ENCODE measurements at places on chromosomes 5 and 9.

DNA sequence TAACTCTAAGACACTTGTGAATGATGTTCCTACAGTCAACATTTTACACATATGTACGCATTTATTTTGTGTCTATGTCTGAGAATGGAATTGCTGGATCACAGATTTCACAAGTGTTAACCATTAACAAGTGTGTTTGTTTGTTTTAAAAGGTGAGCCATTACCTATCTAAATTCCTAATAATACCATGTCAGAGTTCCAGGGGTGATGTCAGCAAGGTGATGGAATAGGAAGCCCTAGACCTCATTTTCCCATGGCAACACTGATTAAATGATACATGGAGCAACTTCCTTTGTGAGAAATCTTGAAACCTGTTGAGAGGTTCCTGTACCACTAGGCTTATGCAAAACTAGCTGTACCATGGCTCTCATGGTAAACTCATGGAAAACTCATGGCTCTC is 309.7 kb downstream of the CYLC2 start:
- DNase-seq: no peak

GRCh38 chr5:151181818-151182523 is 24.4 kb upstream of the ANXA6 start:
- DNase-seq: no peak

DNA sequence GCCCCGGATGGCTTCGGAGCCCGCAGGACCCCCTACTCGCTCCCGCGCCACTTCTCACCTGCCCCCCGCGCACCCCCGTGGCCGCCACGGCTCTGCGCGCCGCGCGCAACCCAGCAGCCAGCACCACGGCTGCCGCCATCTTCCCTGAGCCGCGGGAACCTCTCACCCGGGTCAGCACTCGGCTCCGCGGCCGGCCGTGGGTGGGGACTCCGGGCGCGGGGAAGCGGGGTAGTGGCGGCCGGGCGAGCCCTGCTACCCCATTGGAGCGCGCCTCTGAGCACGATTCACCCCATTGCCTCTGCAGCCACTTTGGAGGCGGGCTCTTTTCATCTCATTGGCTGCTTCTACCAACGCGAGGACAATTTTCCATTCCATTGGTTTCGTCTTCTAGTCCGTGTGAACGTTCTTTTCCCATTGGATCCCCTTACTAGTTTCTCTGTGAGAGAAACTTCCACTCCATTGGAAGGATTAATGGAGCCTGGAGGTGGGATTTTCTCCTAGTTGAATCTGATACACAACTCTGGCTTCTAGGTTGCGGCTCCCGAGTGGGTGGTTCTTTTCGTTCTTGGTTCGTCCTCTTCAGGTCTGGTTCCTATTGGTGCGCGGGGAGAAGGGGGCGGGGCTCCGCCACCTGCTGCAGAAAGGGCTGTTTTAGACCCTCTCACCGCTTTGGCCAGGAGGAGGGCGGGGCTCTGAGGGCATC is at the start of gene HINT2:
TSS of gene HINT2 (minus strand) at position 202 of the 703 bp plus-strand sequence. CDS start at position 139, 63 bp downstream.
- peak; percentile 94 for DNase-seq

GRCh38 chr5:25451294-25451693 is 806.5 kb upstream of the CDH10 start:
- DNase-seq: no peak

GRCh38 chr5:160959804-160960203 is 107.8 kb upstream of the ATP10B start:
- DNase-seq: no peak

- no peak for DNase-seq
These were observed 414.7 kb downstream of the KDM4C start for GRCh38 chr9:7172154-7173115.

DNA sequence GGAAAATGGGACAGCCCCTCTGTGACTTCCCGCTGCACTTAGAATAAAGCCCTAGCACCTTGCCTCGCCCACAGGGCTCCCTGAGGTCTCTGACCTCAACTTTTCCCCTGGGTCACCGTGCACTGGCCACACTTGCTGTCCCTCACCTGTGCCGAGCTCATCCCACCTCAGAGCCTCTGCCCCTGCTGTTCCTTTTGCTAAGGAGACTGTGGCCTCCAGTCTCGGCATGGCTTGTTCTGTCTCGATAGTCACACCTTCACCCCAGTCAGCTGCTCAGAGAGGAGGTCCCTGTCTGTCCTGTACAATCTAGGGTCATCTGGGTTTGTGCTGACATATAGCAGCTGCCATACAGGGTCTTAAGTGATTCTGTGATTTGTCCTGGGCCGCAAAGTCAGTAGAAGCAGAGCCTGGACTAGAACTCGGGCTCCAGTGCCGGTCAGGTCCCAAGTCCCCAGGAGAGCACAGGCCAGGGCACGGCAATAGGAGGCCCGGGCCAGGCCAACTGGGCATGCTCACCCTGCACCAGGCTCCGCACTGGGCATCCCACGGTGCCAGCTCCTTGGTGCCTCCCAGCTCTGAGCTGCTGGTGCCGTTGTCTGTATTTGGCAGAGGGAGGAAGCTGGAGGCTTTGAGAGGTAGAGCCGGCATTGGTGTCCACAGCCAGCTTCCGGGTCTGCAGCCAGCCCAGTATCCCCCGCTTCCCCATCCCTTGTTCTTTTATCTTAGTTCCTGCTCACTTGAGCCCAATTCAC is 35.2 kb downstream of the NCS1 start:
- DNase-seq: no peak

GRCh38 chr9:110316261-110317075 is 21.2 kb downstream of the TXNDC8 start:
- DNase-seq: no peak

- no peak for DNase-seq
These were observed 341.4 kb downstream of the ARHGEF28 start for GRCh38 chr5:73967347-73967746.

DNA sequence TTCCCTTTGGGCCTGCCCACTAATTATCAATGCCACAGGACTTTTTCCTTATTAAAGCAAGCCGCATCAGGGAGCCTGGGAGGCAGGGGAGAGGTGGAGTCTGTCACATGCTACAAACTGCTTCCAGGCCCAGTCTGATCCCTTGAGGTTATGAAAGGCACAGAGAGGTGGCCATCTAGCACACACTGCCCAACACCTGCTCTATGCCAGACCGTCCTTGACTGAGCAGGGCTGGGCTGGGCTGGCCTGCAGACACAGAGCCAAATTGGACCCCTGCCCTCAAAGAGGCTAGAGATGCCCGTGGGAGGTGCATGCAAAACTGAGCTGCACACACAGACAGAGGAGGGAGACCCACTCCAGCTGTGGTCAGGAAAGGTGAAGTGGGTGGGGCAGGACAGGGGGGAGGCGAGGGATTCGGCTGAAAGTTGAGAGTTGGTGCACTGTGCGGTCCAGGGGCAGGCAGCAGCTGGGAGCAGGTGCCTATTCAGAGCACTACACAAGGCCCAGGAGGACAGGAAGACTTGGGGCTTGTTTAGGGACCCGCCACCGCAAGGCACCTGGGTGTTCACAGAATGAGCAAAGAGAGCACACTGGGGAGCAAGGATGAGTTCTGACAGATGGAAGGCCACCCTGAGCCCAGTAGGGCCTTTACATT is 36.4 kb upstream of the TCF7 start:
- no peak for DNase-seq

DNA sequence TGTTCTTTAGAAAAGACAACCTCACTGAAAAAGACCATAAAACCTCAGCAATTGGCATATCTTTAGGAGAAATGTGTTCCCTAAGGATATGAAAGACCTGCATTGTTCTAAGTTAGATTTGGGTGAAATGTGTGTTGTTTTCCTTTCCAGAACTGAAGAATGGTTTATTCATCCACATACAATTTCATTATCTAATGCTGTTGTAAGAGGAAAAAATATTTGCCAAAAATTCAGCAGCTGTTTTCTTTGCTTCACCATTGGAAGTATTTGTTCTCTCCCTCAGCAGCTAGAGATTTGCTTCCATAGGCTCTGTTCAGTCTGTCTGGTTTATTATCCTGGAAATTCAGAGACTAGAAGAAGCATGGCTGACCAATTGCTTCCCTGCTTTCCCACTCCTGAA is 150.9 kb downstream of the ISOC1 start:
- DNase-seq: no peak

DNA sequence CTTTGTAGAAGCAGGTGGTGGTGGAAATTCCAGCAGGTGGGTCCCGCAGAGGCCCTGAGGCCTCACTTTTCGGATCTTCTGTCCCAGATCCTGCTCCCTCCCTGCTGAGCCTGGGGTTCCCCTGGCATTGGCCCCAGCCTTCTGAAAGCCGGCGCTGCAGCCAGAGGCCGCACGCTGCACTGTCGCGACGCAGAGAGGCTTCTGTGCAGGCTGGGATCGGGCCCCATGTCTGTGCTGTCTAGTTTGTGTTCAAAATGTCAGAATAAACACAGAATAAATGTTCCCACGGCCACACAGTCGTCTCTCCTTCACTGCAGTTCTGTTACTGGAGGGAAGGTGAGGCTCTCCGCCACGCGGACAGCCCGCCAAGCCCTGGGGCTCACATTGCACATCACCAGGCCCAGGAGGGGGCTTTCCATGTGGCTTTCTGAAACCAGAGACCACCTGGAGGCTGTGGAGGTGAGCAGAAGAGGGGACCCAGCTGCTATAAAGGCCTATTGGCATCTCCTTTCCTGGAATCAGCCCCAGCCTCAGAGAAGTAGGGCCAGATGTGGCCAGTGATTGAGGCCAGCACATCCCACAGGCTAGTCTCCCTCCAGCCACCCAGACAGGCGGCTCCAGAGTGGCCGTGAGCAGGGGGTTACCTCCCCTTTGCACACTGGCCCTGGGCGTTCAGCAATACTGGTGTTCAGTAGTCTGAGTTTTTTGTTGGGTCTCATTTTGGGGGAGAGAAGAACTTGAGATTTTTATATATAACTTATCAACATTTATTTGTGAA is 46.5 kb downstream of the USP20 start:
- no peak for DNase-seq

DNA sequence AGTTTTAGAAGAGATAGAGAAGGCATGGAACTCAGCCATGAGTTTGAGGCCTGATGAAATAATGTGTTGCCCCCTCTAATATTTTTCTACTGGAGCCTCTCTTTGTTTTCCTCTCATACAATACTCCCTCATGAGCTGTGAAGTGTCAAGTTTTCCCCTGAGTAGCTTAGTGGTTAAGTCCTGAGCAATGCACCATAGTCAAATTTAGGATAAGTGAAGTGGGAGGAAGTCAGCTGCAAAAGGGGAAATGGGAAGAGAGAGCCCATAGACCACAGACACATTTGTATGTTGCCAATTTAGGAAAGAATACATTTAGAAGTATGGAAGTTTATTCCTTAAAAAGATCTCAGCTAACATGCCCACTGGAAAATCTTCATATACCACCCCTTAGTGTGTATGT is 171.5 kb upstream of the NREP start:
- no peak for DNase-seq

DNA sequence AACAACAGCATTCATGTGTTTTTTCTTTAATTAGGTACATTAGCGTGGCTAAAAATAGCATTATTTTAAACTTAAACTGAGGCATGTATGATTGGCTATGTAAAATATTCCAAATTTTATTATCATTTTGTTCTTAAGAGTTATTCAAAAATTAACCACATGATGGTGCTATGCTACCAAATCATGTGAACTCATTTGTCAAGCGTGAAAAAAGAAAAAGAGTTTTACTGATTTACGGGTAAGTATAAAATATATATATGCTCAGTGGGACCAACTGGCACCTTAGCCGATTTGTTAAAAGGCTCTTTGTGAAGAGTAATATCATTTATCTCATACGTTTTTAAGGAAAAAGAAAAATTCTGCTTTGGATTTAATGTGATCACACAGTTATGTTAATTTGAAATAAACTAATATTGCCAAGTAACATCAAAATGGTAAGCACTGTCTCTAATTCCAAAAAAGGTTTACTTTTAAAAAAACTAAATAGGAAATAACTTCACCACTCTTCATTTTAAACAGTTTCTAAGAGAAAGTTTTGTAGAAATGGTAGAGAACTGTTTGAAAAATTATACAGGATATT is 1042.3 kb downstream of the CDH12 start:
- no peak for DNase-seq

- no peak for DNase-seq
These were observed 421.3 kb downstream of the BNC2 start for GRCh38 chr9:16449076-16449730.

DNA sequence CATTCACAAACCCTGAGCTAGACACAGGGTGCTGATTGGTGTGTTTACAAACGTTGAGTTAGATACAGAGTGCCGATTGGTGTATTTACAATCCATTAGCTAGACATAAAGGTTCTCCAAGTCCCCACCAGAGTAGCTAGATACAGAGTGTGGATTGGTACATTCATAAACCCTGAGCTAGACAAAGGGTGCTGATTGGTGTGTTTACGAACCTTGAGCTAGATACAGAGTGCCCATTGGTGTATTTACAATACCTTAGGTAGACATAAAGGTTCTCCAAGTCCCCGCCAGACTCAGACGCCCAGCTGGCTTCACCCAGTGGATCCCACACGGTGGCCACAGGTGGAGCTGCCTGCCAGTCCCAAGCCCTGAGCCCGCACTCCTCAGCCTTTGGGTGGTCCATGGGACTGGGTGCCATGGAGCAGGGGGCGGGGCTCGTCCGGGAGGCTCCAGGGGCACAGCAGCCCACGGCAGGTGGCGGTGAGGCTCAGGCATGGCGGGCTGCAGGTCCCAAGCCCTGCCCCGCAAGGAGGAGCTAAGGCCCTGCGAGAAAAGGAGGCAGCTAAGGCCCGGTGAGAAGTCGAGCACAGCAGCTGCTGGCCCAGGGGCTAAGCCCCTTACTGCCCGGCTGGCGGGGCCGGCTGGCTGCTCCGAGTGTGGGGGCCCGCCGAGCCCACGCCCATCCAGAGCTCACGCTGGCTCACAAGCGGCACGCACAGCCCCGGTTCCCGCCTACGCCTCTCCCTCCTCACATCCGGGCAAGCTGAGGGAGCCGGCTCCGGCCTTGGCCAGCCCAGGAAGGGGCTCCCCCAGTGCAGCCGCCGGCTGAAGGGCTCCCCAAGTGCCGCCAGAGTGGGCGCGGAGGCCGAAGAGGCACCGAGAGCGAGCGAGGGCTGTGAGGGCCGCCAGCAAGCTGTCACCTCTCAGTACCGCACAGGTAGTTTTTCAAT is 1039.2 kb upstream of the CDH9 start:
- DNase-seq: no peak

DNA sequence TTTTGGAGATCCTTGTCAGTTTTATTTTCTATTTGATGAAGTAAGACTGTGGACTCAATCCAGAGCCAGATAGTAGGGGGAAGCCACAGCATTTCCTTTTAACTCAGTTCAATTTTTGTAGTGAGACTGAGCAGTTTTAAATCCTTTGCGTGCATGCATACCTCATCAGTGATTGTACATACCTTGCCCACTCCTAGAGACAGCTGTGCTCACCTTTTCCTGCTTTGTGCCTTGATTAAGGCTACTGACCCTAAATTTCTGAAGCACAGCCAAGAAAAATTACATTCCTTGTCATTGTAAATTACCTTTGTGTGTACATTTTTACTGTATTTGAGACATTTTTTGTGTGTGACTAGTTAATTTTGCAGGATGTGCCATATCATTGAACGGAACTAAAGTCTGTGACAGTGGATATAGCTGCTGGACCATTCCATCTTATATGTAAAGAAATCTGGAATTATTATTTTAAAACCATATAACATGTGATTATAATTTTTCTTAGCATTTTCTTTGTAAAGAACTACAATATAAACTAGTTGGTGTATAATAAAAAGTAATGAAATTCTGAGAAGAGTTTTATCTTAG is 17.8 kb downstream of the DIMT1 start:
- DNase-seq: no peak
